ENCODE measurements at places on chromosomes 6 and 20.

- peak; percentile 89 for DNase-seq
Observed at GRCh38 chr6:33579828-33580714, at the start of gene BAK1. TSS of gene BAK1 (minus strand) at chr6:33580276. CDS start at chr6:33577604, 2,672 bp downstream.

DNA sequence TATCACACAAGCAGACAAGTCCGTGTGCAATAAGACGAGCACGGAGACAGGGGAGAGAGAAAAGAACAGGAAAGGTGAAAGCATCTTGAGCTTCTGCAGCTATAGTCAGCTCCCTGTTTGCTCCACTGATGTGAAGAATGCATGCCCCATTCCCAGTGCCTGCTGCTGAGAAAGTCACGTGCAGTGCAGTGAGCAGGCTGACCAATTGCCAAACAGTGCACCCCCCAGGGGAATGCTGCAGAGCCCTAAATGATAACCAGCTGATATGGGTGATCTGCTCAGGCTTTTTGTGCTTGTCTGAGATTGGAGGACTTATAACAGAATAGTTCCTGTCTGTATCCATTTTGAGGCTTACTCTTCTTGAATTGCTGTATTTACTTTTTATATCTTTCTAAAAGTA lies 121.5 kb downstream of the PACRG start:
- no peak for DNase-seq

DNA sequence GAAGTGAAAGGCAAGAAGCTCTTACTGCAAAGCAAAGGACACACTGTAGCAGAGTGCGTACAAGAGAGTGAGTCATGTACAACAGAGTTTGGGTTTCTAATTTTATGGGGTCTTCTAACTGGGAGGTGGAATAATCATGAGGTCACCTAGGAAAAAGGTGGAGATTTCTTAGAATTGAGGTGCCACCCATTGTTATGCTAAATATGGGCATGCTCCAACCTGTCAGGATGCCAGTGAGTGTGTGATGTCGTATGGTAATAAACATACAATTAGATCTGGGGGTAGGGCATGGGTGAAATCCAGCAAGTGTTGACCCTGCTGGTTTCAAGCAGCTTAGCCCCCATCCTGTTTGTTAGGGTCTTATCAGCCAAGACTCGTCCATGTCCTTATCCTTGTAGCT lies 46.6 kb downstream of the OR2B6 start:
- no peak for DNase-seq

- no peak for DNase-seq
Observed at GRCh38 chr6:38159596-38159995, 340.1 kb downstream of the ZFAND3 start.

DNA sequence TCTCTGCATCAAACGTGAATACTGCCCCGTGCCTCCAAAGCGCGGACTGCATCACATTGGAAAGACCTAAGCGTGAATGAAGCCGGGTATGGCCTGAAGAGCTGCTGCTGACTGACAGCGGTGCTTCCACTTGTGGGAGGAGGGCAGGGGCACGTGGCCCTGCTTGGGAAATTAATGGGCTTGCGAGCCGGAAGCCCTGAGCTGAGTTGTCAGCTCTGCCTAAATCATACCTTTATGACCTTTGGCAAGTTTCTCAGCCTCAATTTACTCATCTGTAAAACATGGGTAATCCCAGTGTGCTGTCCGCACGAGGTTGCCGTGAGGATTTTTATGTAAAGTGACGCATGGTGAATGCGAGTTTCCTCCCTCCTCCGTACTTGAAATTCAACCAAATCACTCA lies 67.0 kb upstream of the FOXQ1 start:
- no peak for DNase-seq

DNA sequence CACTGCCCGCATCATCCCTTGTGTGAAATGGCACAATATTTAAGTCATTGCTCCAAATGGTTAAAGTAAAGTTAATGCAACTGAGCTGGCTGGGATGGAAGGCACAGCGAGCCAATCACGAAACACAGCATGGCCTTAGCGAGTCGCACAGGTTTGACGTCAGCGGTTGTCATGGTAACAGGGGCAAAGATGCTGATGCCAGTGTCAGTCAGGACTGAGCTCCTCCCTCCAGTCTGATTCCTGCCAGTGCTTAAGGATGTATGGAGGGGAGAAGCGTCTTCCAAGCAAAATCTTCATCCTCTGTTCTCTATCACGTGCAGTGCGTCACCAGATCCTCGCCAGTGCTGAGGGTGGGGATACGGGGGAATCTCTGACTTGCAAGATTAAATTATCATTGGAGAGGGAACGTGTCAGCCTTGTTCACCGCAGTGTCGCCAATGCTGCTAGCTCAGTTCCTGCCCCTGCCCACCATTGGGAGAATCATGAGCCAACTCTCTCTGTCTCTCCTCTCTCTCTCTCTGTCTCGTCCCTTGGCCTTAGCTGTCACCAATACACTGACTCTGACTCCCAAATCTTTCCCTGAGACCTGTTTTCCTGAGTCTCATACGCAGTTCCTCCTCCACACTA lies 24.5 kb downstream of the TSPYL4 start:
- DNase-seq = no peak
